ENCODE measurements at places on chromosomes 3 and 15.
A peak's percentile ranks its signal among the peaks of the same experiment; 100 is the strongest.

DNA sequence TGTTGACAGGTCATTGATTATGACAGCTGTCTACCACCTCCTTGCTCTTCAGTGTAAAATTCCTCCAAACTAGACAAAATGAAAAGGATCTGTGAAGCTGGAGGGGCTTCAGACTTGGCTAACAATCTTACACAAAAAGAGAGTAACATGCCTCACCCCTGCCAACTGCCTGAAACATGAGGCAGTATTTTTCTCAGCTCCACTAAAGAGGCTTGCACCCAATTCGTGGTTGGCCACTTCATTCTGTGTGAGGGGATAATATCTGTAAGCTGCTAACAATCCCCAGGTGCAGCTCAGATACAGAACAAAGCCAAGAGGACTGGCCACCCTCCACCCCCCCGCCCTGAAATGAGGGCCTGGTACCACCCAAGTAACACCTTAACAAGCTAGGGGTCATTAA is 2.8 kb downstream of the MB21D2 start:
- no peak for DNase-seq

DNA sequence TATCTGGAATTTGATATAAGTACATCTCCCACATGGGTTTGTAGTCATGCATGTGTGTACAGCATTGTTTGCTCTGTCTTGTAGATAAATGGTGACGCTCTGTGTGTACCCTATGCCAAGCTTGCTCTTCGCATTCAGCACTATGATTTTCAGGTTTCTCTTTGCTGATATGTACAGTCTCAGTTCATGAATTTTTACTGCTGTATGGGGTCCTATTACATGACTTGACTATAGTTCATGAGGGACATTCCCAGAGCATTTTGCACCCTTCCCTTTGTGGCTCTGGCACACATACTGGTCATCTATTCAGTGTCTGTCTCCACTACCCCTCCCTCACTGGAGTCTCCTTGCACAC is 132.7 kb downstream of the EEFSEC start:
- DNase-seq, result no peak

- DNase-seq, result peak; percentile 45
Measured at GRCh38 chr3:8324747-8325146, 176.9 kb upstream of the LMCD1 start.

DNA sequence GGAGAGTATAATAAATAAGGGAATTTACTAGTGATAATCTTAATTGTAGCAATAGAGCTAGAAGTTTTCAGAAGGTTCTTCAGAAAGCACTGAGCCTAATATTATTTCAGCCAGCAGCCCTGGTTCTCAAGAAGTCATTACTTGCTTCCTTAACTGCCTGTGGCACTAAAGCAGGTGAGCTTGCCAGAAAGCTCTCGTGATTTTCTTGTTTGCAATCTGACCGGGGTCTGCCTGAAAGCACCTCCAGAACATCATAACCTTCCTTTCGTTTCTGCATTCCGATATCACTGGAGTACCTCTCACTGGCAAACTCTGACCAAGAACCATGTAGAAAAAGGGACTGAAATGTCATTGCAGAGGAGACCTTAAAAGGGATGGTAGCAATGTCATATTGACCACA is 510.3 kb downstream of the ZIC1 start:
- DNase-seq, result no peak

- no peak for DNase-seq
Measured at GRCh38 chr15:80778964-80779657, at the start of gene CEMIP. Gene CEMIP (plus strand): TSS chr15:80779370. CDS start chr15:80873880, 94,510 bp downstream.

- DNase-seq, result no peak
Measured at GRCh38 chr15:59191855-59192237, 14.8 kb upstream of the LDHAL6B start.

DNA sequence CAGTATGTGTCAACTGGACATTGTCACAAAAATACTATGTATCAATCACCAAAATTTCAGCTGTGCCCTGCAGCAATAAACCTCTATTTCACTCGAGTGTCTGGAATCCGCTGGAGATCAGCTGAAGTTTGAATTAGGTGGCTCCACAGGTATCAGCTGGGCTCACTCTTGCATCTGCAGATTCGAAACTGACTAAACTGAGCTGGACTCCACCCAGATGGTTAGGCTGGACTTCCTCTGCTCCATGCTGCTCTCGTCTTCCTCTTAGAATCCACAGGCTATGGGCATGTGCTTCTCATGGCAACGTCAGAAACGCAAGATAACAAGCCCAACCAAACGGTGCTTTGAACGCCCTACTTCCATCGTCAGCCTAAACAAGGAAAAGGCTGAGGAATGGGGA is 565.3 kb upstream of the ROBO2 start:
- DNase-seq, result no peak

GRCh38 chr15:36550650-36551049 is 28.8 kb upstream of the CDIN1 start:
- DNase-seq, result no peak

- no peak for DNase-seq
Measured at GRCh38 chr3:39432342-39432741, 25.8 kb downstream of the RPSA start.

DNA sequence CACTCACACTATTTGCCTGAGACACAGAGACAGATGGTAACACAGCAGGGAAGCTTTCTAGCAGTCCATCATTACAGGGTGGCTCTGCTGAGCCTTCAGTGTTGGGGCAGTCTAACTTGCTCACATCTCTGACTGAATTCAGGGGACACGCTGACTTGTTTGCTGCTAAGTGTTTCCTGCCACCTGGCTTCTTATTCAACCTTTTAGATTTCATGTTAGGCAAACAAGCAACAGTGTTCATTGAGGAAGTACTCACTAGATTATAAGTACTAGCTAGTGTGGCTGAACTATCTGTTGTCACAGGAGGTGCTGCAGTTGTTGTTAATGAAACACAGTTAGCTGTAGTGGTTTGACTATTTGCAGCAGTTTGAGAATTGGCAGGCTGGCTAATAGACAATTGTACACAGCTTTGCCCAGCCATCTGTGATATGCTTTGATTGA is 37.3 kb downstream of the USF3 start:
- no peak for DNase-seq

- no peak for DNase-seq
Measured at GRCh38 chr3:52089691-52090090, 33.3 kb upstream of the DUSP7 start.

- no peak for DNase-seq
Measured at GRCh38 chr3:155491696-155492095, 198.2 kb upstream of the STRIT1 start.

DNA sequence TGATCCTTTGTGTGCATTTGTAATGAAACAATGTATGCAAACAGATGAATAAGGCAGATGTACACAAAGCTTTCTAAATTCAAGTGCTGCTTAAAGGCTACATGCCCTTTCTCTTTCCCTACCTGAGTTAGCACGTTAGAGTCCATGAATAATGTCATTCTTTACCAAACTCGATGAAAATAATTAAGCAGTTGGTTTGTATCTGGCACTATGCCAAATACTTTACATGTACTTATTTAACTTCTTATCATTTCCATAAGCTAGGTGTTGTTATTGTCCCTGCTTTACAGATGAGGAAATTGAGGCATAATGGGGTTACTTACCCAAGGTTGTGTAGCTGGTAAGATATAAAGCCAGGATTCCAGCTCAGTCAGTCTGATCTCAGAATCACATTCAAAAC is 2.4 kb downstream of the GPR171 start:
- no peak for DNase-seq

GRCh38 chr15:39132954-39133600 is 447.8 kb upstream of the THBS1 start:
- peak; percentile 46 for DNase-seq

DNA sequence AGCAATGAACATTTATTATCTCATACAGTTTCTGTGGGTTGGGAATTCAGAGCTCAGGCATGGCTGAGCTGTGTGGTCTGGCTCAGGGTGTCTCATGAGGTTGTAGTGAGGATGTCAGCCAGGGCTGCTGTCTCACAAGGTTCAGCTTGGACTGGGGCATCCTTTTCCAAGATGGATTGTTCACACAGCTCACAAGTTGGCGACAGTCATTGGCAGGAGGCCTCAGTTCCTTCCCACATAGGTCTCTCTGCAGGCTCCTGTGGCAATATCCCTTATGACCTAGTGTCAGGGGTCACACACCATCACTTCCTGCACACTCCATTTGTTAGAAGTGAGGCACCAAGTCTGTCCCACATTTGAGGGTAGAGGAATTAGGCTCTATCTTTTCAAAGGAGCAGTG is 56.0 kb downstream of the RPLP1 start:
- peak; percentile 69 for DNase-seq

- peak; percentile 95 for DNase-seq
Measured at GRCh38 chr3:99969136-99969535, 145.2 kb downstream of the FILIP1L start.

Data from inflammatory macrophage (primary cell).